A549 treated with DMSO at 1 μM for 4 hours (cell line): ENCODE measurements at places on chromosomes 3 and 15. TPM values are rescaled to one million over a fixed set of nuclear protein-coding genes. Genes with fewer than 3 reads are reported as not detected.

Gene CEP19
- 2.2 to 3.4 TPM (median 3.1 TPM) in 5 replicates for total RNA-seq

Gene SMCO1
- total RNA-seq = not detected in 5 replicates

Gene CATSPER2
- 0.36 to 1.9 TPM (median 0.69 TPM) in 5 replicates for total RNA-seq

Gene ISLR2
- 0.07 to 0.30 TPM (median 0.12 TPM) in 5 replicates for total RNA-seq

Gene TTLL13
- total RNA-seq = 0.14 to 0.16 TPM (median 0.15 TPM) in 4 of 5 replicates, not detected in the other

Gene ACAN
- 0.15 to 0.28 TPM (median 0.21 TPM) in 5 replicates for total RNA-seq

Gene MRAS
- total RNA-seq = 8.0 to 12.1 TPM (median 10.5 TPM) in 5 replicates

Gene CACNA2D2
- total RNA-seq = 0.36 to 0.78 TPM (median 0.42 TPM) in 5 replicates
